Activated T-cell treated with anti-CD3 and anti-CD28 coated beads for 1 hour (primary cell): ENCODE measurements at places on chromosomes 7 and 10.

- no peak for DNase-seq
These were observed 951 bp downstream of the ELOVL3 start for GRCh38 chr10:102227050-102227449.

DNA sequence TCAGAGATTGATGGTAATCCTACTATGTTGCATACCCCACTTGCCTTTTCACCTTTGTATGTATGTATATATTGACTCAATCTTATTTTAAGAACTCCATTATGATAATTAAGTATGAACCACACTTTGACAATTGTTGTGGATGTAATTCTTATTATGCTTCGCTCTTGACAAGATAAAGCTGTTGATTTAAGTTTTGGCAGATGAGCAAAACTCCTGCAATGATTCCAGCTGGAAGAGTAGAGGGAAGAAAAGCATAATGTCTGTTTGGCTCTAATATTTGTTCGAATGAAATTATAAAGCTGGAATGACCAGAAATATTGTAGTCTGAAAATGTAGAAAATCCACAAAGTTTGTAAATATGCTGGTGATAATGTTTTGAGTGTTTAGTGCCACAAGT lies 83.8 kb upstream of the AKR1E2 start:
- DNase-seq, result no peak

- DNase-seq, result no peak
These were observed 48.9 kb downstream of the PUS7 start for GRCh38 chr7:105473163-105473562.

- no peak for DNase-seq
These were observed 30.3 kb downstream of the SKIDA1 start for GRCh38 chr10:21495002-21495751.

GRCh38 chr7:1942243-1942940 lies 272.3 kb downstream of the ELFN1 start:
- no peak for DNase-seq

GRCh38 chr7:25073451-25073850 lies 51.6 kb downstream of the CYCS start:
- no peak for DNase-seq

- DNase-seq, result no peak
These were observed 79.3 kb upstream of the CCDC6 start for GRCh38 chr10:59985639-59986038.

DNA sequence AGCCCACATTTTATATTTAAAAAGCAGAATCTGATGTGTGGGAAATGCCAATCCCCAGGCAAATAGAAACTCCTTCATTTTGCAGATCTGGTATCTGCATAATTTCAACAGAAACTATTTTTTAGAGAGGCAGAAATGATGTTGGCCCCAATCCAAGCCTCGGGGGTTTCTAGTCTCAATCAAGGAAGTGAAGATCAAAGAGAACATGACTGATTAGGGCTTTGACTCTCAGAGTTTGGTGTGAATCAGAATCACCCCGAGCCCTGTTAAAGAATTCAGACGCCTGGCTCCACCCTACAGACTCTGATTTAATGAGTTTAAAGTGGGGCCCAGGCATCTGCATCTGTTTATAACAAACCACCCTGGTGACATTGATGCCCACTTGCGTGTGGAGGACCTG lies 36.7 kb upstream of the UBE2H start:
- peak; percentile 12 for DNase-seq

GRCh38 chr7:73738220-73738611 lies 386 bp downstream of the ABHD11 start:
- DNase-seq, result peak; percentile 56

- no peak for DNase-seq
These were observed 1.9 kb upstream of the ARHGAP22 start for GRCh38 chr10:48606530-48607355.

DNA sequence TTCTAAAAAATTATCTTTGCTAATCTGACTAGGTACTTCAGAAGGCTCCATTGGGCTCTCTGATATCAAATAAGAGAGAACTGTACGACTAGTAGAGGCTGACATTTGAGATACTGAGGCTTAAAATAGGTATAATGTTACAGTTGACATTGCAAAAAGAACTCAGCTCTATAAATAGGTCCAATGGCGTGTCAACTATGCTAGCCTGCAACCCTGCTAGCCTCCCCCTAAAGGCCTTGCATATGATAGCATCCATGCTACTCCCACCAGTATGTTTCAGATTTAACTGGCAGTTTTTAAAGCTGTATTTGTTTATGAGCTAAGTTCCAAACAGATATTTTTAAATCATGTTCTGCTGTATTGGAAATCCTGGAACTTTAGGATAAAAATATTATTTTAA lies at the start of gene PPP1R3A:
PPP1R3A (minus strand) TSS at position 64 of the 400 bp plus-strand sequence; CDS start at position 51, 13 bp downstream.
- no peak for DNase-seq

DNA sequence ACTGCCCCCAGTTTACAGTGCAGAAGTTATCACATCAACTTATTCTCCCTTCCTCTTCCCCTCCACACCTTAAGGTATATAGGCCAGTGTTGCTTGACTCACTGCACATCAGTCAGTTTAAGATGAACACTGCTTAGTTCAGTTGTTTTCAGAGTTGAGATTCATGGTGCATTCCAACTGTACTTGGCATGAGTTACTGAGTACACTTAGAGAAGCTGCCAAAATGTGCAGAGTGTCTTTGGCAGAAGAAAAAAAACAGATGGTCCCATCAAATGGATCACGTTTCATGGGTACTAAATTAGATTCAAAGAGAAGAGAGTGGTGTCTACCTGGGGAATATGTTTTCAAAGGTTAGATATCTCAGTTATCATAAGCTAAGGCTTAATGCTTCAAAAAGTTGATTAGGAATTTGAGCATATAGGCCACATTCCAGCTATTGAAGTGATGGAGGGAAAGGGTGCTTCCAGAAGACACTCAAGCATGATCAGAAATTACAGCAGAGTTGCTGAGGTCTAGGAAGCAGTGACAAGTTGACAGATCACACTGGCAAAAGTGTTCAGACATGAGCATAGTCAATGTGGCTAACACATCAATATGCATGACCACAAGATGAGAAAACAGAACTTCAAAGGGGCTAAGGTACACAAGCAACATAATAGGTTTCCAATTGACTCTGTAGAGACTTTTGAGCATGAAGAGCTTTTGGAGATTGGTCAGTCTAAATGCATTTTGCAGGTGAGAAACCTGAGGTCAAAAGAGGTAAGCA lies 579.2 kb upstream of the CELF2 start:
- DNase-seq, result no peak

GRCh38 chr10:80530251-80530650 lies 7.5 kb upstream of the SH2D4B start:
- DNase-seq, result peak; percentile 23
